Foreskin fibroblast (primary cell): ENCODE measurements at places on chromosomes 7 and 10.

GRCh38 chr10:6162589-6163356 lies 40.0 kb upstream of the PFKFB3 start:
- DNase-seq, result peak; percentile 59

DNA sequence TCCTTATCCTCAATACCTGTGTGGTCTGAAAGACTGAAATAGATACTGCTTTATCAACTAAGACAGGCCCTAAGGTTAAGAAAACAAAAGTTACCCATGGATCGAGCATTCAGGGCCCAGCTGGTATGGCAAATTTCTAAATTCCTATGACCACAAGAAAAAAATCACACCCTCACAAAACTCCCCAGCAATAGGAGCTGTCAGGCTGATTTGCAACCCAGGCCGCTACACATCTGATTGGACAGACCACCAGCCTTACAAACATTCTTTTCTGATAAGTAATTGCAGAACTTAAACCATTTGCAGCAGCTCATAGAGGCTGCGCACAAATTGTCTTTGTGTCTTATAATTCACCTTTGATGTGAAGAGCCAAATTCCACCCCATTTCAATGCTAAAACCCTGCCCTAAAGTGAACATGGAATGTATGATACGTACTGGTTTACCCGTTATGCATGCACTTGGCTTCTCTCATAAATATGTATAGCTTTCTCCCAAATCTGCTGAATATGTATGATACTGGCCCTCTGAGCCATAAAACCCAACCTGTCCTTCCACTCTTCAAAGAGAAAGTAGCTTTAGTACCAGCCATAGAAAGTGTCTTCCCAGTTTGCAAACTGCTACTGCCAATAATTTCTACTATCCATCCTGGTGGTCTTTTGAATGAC lies 842.5 kb downstream of the GRID1 start:
- DNase-seq, result no peak

DNA sequence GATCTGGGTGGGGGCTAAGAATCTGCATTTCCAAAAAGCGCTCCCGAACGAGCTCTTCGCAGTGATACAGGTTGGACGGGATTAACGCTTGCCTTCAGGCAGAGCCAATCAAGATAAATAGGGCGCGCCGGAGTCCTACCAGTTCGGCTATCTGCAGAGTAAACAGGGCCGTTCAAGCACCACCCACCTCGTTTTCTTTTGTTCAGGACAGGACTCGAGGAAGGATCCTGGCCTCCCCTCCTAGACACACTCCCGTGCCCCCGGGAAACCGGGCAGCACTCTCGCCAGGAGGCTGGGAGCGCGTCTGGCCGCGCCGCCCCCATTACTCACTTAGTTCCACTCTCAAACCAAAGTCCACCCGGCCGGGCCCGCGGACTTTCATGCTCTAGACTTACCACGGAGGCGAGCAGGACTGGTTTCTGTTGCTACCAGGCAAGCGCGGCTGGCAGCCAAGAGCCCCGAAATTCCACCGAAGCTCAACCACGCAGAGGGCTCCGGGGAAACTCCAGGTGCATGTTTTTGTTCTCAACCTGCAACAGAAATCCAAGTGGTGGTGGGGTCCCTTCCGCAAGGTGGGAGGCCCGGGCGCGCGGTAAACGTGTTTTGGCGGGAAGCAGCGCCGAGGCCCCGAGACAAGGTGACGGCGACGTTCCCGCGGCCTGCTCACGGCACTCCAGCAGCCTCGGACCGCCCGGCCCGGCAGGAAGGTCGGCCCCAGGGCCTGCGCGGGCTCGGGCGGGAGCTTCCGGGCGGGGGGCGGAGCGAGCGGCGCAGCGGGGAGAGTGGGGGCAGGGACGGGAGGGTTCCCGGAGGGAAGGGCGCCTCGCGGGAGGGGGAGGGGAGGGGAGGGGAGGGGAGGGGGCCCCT lies 12.7 kb downstream of the HNRNPF start:
- peak; percentile 56 for DNase-seq

- DNase-seq, result no peak
Measured at GRCh38 chr10:69649786-69650550, 19.9 kb downstream of the FAM241B start.

DNA sequence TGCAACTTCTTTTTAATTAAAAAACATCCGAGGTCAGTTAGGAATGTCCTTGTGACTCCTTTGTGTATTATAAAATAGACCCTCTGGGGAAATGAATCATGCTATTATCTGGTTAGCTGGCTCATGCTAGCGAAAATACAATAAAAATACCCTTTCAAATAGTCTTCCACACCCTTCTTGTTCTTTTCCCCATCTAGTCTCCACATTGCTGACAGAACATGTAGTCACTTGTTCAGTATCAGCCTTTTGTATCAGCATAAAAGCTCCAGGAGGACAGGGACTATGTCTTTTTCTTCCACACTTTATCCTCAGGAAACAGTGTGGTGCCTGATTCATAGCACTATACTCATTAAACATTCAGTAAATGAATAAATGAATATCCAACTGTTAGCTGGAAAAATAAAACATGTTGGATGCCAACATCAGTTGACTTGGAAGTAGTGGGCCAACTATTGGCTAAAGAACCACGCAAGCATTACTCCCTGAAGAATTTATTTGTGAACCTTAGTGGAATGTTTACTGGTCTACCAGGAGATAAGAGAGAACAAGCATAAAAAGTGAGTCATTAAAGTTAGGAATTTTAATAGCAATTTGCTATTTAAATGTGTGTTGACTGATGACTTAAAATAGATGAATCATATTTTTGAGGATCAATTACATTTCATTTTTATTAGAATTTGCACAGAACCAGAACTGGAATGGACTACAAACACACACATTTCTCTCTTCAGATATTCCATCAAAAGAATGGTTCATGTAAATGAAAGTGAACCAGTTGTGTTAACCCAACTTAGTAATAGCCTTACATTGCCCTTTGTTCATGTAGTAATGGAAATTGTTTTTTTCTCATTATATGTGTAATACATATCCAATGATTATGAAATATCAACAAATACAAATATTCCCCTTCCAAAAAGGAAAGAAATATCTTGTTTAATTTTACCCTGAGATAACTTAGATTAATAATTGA lies 129.6 kb downstream of the DKK1 start:
- DNase-seq, result peak; percentile 81

GRCh38 chr7:121505021-121505420 lies 108.9 kb upstream of the FAM3C start:
- DNase-seq, result peak; percentile 33

DNA sequence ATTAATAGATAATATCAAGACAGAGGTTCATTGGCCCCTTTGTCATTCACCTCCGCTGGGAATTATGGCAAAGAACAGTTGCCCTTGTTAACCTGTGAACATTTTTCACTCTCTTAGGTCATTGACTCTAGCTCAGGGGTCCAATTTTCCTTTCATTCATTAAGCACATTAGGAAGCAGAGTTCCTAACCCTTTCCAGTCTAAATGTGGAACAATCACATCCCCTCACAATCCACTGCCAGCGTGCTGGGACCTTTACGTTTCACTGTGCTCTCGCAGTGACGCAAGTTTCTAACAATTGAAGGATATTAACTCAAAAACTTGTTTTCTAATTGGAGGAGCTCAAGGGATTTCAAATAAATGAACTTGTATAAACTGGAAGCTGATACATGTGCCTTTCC lies 79.3 kb upstream of the MEOX2 start:
- DNase-seq, result no peak
